ENCODE measurements at places on chromosomes 13 and 19.

DNA sequence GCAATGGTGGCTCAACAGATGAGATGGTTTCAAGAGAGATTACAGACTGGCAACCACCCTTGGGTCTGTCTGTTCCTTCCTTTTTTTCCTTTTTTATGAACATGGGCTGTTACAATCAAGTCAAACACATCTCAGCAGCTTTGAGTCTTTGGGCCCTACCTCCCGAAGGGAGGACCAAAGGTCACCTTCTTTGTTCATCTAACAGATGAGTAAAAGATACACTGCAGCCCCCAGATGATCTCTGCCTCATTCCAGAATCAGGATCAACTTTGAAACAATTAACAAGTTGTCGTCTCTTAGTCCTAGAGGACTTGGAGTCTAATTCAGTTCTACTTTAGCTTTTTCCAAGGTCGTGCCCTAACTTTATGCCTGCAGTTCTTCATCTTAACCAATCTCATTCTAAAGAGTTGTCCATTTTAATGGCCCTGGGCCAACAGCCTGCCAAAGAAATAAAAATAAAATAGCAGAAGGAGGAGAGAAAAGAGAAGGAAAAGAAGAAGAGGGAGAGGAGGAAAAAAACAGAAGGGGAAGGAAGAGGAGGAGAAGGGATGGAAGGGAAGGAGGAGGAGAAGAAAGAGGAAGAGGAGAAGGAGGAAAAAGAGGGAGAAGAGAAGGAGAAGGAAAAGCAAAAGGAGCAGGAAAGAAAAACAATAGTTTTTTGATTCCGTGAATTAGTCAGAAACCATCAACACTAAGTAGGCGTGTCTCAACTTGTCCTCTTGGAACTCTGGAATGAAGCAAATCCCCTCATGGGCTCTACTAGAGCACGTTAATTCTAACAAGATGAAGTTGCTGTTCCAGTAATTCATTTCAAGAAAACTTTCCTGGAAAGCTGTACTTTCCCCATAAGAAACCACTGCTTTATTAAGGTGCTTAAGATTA lies 281.2 kb downstream of the FOXO1 start:
- DNase-seq, result no peak

DNA sequence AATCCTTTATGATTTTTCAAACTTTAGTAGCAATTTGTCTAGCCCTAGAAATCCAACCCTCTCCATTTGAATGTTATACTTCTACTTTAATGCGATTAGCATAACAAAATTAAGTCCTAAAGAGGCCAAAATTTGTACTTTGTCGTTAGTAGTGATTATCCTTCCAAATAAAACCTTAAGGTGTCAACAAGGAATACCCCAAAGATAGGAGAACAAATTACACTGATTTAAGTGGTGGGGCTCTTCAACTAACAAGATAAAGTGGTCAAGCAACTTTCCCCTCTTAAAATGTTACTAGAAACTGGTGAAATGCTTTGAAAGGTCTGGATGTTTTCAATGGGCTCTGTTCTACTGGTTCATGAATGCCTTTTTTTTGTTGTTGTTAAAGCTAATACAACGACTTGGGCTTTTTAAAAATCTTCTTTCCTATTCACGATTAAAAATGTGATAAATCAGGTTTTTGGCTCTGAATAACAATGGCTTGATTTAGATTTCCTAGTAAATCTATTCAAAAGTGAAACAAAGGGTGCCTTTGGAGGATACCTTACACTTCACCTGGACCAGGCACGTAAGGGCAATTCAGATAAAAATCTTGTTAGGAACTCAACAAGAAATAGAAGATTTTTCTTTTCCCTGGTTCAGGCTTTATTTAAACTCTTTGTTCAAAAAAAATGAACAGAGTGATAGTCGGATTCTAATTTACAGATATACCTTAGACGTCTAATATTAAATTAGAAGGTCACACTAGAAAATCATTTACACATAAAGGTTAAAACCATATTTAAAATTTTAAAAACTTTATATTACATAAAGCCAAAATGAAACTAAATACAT lies 3.1 kb downstream of the SOX21 start:
- DNase-seq, result no peak

DNA sequence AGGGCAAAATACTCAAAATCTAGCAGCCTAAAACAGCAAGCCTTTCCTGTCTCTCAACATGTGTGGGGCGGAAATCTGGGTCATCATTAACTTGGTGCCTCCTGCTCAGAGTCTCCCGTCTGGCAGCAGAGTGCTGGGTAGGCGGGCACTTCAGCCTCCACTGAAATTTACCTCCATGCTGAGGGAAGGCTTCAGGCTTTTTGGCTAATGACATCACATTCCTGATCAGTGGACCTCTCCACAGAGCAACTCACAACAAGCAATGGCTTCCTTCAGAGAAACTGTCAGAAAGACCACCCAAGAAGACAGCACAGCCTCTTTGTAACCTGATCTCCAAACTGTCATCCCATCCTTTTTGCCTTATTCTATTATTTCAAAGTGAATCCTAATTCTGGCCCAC lies 1109.0 kb downstream of the UQCRFS1 start:
- no peak for DNase-seq

- DNase-seq, result no peak
These were observed 1.2 kb downstream of the LSM4 start for GRCh38 chr19:18321734-18322102.

DNA sequence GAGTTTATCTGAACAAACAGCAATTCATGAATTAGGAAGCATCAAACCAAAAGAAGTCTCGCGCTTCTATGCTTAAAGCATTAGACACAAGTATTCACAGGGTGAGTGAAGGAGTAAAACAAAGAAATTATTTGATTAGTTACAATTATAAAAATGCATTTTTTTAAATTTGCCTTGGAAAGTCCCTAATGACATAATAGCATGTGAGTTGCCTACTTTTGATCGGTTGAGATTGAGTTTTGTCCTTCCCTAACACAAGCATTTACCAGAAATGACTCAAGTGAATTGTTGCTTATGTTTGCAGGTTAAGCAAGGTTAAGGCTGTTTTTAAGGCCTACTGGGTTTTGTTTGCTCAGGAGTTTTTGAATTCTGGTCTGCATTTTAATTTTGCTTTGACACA lies 389 bp upstream of the ZNF649 start:
- DNase-seq, result no peak

GRCh38 chr19:31166206-31166605 lies 183.0 kb downstream of the TSHZ3 start:
- DNase-seq, result no peak

GRCh38 chr19:10224337-10224736 lies 6.8 kb downstream of the S1PR2 start:
- no peak for DNase-seq

GRCh38 chr13:33316890-33317289 lies 31.3 kb upstream of the STARD13 start:
- DNase-seq, result no peak

GRCh38 chr19:47075941-47076340 lies 27.5 kb upstream of the TMEM160 start:
- no peak for DNase-seq

DNA sequence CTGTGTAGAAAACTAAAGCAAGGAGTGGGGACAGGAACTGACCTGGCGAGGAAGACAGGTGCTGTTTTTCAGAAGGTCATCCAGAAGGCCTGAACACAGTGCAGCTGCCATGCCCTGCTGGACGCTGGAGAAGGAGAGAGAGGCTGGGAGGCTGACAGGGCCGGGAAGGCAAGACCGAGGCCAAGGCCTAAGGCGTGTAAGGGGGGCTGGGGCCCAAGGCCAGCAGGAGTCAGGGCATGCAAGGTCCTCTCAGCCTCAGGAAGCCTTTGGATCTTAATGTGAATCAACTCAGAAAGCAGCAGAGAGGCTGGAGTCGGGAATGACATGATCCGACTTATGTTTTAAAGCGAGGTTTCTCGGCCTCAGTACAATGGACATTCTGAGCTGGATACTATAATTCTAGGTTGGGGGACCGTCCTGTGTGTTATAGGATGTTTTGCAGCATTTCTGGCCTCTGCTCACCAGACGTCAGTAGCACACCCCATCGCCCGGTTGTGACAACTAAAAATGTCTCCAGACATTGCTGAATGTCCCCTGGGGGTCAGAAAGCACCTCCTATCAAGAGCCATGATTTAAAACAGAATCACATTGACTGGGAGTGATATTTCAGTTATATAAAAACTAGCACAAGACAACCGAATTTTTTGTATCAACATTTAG lies 530.4 kb downstream of the MYO16 start:
- DNase-seq, result no peak

DNA sequence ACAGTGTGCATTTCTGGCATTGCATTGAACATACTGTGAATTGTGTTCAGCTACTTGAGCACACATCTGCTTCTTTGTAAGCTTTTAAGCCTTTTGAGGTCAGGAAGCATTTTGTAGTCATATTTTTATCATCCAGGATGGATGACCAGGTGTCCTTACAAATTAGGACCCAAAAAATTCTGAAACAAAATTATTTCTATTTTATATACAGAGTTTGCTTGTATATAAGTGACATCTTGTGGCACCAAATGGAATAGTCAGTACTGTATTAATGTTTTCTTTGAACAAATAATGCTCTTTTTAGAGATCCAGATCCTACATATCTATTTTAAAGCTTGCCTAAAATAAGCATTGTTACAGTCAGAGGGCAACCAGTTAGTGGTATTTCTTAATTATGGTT lies 9.5 kb upstream of the SUPT20H start:
- DNase-seq, result no peak

GRCh38 chr19:29547981-29548380 lies 22.2 kb downstream of the VSTM2B start:
- no peak for DNase-seq

DNA sequence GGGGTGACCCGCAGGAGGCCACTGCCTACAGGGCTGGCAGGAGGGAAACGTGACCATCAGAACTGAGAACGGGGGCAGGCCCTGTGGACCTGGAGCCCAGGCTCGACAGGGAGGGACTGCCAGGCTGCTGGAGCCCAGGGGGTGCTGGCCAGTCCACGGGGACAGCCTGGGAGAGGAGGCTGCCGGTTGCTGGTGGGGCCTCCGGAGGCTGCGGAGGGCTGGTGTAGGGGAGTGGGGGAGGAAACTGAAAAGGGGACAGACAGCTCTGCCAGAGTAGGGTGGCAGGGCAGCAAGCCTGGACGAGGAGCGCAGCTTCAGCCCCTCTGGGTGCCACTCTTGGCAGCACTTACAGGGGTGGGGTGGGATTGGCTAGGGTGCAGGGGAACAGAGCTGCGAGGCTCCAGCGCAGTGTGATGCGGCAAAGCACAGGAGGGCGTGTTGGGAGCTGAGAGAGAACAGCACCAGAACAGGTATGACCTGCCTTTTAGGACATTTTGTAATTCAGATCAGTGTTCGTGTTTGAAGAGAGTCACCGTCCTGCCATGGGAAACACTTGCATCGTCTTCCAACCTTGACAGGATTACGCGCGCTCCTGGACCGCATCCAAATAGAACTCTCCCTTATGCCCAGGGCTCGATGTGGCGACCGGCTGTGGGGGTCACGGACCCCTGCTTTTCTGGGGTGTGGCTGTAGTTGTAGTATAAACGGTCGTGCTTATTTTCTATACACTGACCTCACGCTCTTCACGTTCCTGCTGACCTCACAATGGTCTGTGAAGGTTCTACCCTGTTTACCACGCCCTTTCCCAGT lies 19.9 kb upstream of the ARHGEF7 start:
- DNase-seq, result no peak

DNA sequence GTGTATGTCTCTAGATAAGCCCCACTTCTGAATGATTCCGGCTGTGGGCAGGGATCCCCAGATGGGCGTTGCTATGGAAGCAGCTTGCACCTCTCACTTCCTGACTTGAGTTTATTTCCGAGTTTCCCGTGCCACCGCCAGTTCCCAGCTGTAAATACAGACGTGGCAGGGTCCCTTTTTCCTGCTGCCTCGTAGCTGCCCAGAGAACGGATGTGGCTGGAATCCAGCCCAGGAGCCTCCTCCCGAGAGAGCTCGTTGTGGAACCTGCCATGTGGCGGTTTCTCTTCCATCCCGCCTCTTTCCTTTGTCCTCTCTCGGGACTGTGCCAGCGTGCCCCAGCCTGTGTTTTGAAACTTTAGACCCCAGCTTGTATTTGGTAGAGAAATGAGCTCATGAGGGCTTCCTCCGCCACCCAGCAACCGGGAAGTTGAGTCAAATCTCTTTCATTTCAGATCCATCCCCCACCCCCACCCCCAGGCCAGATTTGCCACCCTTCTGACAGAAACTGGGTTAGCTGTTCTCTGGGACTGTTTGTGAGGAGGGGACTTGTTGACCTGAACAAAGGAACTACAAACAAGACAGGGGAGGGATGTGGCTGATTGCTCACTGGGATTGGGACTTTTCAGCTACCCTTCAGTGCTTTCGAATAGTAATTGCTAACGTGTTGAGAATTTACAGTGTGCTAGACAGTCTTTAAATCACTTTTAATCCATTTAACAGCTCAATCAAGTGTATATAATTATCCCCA lies 96.6 kb downstream of the SIPA1L3 start:
- peak; percentile 67 for DNase-seq

Data from ecto neural progenitor cell (in vitro differentiated cells).